D341Med (cell line): ENCODE measurements at places on chromosomes 12 and 14.

- DNase-seq = no peak
These were observed 22.8 kb upstream of the MMP17 start for GRCh38 chr12:131805421-131805820.

- peak; percentile 53 for DNase-seq
These were observed at the start of gene DGKA for GRCh38 chr12:55930771-55931316. DGKA (plus strand) TSS chr12:55931162; CDS start chr12:55936504, 5,342 bp downstream.

DNA sequence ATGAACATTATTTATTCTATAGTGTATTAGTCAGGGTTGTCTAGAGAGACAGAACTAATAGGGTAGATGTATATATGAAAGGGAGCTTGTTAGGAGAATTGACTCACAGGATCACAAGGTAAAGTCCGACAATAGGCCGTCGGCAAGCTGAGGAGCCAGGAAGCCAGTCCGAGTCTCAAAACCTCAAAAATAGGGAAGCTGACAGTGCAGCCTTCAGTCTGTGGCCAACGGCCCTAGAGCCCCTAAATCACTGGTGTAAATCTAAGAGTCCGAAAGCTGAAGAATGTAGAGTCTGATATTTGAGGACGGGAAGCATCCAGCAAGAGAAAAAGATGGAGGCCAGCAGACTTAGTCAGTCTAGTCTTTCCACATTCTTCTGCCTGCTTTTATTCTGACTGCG lies 912.2 kb downstream of the FLRT2 start:
- no peak for DNase-seq

DNA sequence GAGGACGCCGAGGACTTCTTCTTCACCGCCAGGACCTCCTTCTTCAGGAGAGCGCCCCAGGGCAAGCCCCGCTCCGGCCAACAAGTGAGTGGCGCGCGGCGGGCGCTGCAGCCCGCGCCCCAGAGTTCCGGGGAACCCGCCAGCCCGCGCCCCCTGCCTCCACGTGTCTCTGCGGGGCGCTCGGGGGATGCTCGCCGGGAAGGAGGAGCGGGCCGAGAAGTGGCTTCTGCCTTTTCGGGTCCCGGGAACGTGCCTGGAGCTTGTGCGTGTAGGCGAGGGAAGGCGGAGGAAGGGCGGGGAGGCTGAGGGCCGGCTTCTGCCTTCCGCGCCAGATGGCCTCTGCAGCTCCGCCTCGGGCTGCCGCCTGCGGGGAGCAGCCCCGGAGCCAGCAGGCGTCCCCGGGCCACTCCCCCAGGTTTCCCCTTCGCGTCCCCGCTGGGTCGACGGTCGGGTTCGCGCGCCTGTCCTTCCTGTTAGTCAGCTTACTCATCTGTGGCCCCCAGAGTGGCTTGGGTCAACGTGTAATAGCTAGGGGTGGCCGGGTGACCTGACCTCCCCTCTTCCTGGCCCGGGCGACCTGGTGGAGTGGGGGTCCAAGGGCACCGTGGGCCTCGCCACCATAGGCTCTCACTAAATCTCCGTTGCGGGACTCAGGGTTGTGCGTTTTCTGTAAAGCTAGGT lies 505 bp downstream of the RASSF3 start:
- DNase-seq = peak; percentile 86

- no peak for DNase-seq
These were observed 6.4 kb upstream of the CD27 start for GRCh38 chr12:6438345-6438744.

- no peak for DNase-seq
These were observed 91.5 kb upstream of the PTGDR start for GRCh38 chr14:52175982-52176502.

- no peak for DNase-seq
These were observed 329.5 kb downstream of the RPL10L start for GRCh38 chr14:46322076-46322475.

DNA sequence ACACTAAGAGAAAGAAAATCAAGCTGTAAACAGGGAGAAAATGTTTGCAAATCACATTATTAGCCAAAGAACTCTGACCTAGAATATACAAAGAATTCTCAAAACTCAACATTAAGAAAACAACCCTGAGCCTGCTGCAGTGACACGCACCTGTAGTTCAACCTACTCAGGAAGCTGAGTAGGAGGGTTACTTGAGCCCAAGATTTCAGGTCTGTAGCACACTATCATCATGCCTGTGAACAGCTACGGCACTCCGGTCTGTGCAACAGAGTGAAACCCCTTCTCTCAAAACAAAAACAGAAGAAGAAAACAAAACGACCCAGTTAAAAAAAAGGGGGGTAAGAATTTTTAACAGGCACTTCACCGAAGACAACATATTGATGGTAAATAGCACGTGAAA lies 20.8 kb downstream of the SAV1 start:
- no peak for DNase-seq

GRCh38 chr12:129489100-129489676 lies 414.6 kb downstream of the TMEM132D start:
- DNase-seq = no peak

DNA sequence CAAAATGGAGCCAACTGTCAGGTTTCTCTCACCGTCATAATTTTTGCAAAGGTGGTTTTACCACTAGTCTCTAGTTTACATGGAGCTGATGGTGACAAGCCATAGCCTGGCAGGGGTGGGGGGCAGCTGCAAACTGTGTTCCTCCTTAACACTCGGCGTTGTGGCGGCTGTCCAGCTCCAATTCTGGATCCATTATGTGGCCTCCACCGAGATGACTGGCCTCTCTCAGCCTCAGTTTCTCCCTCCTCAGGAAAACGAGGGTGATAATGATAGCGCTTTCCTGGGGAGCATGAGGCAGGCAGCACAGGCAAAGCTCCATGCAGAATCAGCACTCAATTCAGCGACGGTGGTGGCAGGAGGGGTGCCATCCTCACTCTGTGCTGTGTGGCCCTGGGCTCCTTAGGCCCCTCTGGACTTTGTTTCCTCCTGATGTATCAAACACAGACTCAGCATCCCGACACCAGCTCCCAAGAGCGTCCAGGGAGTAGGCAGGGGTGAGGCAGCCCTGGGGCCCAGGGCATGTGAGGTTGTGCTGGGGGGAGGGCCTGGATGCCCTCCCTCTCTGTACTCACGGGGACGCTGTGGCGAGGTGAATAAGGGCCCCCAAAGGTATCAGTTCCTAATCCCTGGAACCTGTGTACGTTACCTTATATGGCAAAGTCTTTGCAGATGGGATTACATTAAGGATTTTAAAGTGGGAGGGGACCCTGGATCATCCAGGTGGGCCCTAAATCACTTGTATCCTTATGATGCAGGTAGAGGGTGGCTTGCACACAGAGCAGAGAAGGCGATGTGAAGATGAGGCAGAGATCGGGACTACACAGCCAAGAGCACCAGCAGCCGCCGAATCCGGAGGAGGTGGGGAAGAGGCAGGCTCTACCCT lies 46.8 kb upstream of the EIF5 start:
- DNase-seq = no peak

- DNase-seq = no peak
These were observed 24.2 kb downstream of the TRHDE start for GRCh38 chr12:72296389-72296788.

GRCh38 chr12:31368666-31369361 lies 42.9 kb upstream of the SINHCAF start:
- DNase-seq = no peak

DNA sequence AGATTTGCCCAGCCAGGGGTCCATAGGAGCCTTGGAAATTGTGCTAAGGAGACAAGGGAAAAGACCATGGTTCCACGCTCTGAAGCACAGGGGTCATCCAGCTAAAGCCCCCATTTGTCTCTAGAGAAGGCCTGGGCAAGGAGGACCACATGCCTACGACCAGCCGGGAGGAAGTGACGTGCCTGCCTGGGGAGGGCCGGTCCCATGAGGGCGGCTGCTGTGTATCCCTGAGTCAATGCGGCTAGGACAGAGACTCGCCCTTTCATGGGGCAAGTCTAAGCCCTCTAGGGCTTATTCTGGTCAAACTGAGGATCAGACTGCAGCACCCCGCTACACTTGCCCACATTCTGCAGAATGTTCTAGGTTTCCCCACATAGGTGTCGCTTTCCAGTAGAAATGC lies 20.6 kb upstream of the RIN3 start:
- DNase-seq = no peak

DNA sequence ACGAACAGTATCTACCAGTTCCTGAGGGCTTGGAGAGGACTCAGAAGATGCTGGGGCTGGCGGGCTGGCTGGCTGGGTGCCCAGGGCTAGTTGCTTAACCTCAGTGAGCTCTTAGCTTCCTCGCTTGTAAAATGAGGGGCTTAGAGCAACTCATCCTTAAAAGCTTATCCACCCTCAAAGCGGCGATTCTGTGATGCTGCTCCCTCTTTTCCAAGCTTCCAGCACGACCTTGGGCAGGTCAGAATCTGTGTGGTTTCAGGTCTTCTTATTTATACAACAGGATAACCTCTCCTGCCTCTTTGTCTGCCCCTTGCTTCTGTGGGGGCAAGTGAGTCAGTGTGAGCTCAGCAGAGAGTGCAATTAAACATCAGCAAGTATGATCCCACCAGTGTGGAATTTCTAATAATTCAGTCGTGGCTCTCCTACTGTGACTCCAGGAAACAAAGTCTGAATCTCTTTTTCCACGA lies 281.8 kb downstream of the KSR2 start:
- DNase-seq = no peak

DNA sequence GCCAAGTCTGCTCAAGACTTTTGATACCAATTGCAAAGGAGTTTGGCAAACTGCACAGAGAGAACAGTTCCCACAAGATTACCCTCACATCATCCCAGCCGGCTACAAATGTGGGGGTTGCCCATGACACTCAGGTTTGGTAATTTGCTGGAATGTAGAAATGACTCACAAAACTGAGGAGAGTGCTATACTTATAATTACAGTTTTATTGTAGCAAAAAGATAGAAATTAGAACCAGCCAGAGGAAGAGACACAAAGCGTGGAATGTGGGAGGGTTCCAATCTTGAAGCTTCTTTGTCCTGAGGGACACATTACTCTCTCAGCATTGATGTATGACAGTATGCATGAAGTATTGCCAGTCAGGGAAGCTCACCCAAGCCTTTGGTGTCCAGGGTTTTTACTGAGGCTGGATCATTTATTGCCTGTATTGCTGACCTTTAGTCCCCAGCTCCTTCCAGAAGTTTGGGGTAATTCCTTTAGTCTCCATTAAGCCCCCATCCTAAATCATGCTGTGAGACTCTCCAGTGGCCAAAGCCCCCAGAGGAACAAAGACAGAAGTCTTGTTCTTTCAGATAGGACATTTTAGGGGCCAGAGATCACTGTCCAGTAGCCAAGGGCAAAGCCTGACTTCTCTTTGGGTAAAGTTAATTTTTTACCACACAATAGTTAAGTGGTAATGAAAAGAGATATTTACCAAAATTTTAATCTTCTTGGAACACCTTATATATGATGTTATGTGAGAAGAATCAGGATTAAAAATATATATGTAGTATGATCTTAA lies 9.9 kb downstream of the TBK1 start:
- no peak for DNase-seq

GRCh38 chr12:65098364-65098763 lies 22.7 kb downstream of the WIF1 start:
- no peak for DNase-seq

DNA sequence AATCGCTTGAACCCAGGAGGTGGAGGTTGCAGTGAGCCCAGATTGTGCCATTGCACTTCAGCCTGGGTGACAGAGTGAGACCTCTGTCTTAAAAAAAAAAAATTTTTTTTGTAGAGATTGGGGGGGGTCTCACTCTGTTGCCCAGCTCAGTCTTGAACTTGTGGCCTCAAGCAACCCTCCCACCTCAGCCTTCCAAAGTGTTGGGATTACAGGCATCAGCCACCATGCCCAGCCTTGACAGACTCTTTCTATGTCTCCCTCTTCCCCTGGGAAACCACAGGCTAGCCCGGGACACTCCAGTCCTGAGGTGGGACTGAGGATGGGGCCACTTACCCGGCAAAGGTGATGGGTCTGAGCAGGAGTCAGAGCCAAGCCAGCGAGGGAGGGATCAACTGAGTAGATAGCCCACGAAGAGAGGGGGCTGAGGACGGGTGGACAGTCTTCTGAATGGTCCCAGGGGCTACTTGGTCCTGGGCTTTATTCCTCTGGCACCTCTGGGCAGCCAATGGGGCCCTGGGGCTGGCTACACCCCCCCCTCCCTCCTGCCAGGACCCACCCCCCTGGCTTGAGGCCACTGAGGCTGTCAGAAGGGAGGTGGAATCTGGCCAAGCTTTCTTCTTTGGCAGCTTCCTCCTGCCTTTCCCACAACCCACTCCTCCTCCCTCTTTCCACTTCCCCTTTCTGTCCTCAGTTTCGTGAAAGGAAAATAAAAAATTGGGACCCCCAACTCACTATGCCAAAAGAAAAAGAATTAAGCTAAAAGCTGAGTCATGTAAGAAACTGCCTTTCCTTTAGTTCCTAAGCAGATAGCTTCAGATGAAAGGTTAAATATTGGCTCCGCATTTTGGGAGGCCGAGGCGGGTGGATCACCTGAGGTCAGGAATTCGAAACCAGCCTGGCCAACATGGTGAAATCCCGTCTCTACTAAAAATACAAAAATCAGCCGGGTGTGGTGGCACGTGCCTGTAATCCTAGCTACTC lies at the start of gene SDS:
Gene SDS (minus strand): TSS at position 453 of the 981 bp plus-strand sequence. CDS start 4,179 bp downstream, outside the sequence.
- no peak for DNase-seq

DNA sequence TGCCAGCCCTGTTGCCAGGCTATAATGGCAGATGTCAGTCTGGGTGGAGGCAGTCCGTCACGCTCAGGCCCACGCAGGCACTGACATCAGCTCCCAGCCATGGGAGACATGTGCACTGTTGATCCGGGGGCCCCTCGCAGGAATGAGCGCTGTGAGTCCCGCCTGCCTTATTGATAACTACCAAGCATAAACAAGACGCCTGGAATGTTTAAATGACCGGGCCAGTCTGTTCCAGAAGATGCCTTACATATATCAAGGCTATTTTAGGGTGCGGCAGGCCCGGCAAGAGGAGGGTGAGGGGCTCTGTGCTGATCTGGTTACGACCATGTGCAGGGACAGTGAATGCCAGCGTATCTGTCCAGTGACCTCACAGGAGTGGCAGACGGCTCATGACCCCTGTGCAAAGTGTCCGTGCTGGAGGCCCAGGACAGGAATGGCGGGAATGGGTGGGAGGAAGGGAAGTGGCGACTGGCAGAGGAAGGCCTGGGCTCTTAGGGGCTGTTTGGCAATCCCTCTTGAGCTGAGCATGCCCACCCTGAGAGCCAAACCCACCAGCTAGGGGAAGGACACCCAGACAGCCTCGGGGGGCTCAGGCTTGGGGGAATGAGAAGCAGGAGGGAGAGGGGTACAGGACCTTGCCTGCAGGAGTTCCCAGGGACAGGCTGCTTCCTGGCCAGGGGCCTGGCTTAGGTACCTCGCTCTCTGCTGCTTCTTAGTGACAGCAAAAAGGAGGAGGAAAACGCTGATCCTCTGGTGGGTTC lies 49.3 kb downstream of the DLK1 start:
- no peak for DNase-seq
